ENCODE measurements at places on chromosomes 3 and 15.

- DNase-seq, result no peak
These were observed 626.5 kb upstream of the DPPA4 start for GRCh38 chr3:109963831-109964230.

- no peak for DNase-seq
These were observed 10.8 kb downstream of the TIPARP start for GRCh38 chr3:156685198-156685597.

- no peak for DNase-seq
These were observed 25.6 kb upstream of the FAM174B start for GRCh38 chr15:92681141-92681631.

GRCh38 chr3:111472556-111472955 lies 69.4 kb upstream of the CD96 start:
- DNase-seq, result no peak

DNA sequence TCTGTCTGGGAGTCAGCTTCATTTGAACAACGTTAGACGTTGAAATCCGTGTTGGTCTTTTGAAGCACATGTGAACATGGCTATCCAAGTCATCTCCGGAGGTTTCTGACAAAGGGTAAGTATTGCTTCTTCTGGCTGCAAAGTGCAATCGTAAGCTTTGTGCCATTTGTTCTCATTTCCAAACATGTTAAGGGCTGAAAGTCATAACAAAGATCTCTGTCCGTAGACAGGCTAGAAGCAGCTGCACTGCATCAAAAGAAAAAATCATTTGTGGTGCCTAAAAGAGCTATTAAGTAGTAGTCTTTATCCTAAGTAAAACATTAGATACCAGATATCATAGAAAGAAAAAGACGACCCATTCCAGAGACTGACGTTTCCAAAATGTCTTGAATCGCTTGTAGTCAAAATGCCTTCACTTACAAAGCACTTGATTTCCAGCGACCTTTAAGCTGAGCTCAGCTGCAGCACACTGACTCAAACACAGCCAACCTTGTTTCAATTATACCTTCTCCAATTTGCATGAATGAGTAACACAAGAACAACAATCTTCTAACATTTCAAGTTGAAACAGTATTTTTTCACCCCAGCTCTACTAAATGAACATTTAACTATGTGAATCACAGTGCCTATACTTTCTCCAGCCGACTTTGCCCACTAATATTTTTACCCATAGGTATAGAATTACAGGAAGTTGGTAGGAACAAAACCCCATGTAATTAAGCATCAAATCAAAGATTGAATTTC lies 76.6 kb downstream of the NEDD4 start:
- DNase-seq, result no peak

GRCh38 chr3:133644768-133645167 lies 17.0 kb downstream of the TOPBP1 start:
- DNase-seq, result no peak

DNA sequence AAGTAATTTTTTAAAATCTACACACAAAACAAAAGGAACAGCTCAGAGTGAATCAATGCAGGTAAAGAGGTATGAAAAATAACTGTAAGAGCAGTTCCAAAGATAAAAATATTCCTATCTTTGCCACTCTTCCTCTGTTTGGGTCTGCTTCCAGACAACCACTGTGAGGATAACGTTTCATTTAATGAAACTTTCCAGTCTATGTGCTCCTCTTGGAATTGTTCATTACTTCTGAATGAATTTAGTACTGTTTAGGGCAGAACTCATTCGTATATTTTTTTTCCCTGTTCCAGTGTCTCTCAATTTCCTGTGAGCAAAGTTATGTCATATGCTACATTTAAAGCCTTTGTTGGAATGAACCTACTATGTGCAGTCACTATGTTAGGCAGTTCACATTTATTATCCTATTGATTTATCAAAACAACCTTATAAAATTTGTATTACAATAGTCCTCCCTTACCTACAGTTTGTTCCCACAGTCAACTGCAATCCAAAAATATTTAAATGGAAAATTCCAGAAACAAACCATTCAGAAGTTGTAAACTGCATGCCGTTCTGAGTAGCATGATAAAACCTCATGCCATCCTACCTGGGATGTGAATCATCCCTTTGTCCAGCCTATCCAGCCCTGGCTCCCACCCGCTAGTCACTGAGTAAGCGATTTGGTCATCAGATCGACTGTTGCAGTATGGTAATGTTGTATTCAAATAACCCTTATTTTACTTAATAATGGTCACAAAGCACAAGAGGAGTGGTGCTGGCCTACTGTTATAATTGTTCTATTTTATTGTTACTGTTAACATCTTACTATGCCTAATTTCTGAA lies 98.1 kb downstream of the TMCC1 start:
- no peak for DNase-seq

DNA sequence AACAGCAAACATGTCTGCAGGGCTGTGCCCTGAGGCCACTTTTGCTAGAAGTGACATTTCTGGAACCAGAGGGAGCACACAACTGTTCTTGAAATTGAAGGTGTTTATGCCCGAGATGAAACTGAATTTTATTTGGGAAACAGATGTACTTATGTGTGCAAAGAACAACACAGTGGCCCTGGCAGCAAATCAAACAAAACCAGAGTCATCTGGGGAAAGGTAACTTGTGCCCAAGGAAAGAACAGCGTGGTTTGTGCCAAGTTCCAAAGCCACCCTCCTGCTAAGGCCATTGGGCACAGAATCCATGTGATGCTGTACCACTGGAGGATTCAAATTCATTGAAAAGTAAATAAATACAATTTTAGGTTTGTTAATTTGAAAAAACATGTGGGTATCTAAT lies 31.2 kb upstream of the RARRES1 start:
- DNase-seq, result no peak

GRCh38 chr15:75321711-75322110 lies 14.2 kb upstream of the COMMD4 start:
- no peak for DNase-seq

GRCh38 chr15:40960925-40961324 lies 7.7 kb downstream of the CHAC1 start:
- no peak for DNase-seq

DNA sequence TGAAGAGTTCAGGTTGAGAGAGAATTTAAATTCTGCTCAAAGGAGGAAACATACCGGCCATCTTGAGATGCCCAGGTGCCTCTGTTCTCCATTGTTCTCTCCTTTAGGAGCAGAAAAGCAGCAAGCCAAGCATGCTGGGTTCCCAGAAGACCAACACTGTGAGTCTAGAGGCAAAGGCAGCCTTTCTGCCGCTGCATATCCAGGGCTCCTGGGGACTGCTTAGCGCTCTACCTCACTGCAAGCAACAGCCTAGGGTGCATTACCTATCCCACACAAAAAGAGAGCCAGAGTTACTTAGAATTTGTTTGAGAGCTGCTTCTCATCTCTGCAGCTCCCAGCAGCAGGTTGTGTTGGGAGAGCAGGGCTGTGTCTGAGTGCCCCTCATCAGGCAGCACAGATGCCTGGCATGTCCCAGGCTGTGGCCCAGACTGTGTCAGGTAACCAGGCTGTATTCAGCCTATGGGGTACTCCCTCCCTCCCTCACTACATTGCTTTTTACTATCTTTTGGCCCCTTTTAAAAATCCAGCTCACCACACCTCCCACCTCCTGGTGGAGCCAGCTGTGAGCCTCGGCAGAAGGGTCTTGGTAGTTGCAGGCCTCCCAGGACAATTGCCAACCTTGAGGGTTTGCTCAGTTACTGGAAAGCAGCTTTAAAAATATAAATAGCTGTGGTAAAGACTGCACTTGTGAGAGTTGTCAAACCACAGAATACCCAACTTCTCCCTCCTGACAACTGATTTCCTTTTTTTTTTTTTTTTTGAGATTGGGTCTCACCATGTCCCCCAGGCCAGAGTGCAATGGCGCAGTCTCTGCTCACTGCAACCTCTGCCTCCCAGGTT lies 30.2 kb downstream of the BCL2L10 start:
- DNase-seq, result no peak

DNA sequence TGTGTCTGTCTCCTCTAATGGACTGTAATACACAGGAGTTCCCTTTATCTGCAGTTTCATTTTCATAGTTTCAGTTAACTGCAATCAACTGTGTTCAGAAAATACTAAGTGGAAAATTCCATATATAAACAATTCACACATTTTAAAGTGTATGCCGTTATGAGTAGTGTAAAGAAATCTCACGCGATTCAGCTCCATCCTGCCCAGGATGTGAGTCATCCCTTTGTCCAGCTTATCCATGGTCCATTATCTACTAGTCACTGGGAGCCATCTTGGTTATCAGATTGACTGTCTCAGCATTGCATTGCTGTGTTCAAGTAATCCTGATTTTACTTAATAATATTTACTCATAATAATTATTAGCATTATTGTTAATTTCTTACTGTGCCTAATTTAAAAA lies 14.5 kb downstream of the ZPLD1 start:
- no peak for DNase-seq

GRCh38 chr3:169103951-169104941 lies 559.3 kb downstream of the MECOM start:
- no peak for DNase-seq

GRCh38 chr15:47296881-47297280 lies 420.4 kb upstream of the SEMA6D start:
- DNase-seq, result no peak

GRCh38 chr3:107962946-107963345 lies 127.9 kb downstream of the CD47 start:
- no peak for DNase-seq

GRCh38 chr3:84974347-84974746 lies 15.6 kb downstream of the CADM2 start:
- DNase-seq, result no peak

DNA sequence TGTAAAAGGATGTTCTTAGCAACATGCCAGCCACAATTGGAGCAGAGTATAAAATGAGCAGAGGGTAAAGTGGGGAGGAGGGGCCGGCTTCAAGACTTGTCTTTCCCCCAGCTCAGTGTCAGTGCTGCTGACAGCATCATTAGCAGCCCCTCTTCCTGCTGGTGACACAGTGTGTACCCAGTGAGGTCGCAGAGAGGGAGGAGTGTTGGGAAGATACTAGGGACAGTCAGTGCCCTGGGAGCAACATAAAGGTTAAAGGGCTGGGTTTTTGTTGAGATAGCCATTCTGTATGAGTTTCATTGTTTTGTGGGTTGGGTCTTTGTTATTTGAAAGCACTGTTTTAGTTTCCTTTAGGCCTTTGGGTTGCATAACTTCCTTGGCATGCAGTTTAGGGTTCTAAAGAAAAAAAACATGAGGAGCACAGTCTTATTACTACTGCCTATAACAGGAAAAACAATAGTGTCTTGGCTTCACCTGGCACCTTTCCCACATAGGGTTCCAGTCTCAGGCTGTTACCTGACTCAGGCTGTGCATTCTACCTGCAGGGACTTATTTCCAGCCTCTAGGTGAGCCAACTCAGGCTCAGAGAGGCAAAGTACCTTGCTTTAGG lies 94.1 kb upstream of the SKOR1 start:
- no peak for DNase-seq

GRCh38 chr3:156816794-156817645 lies 9.1 kb upstream of the LEKR1 start:
- no peak for DNase-seq

GRCh38 chr3:72018343-72018984 lies 233.5 kb upstream of the PROK2 start:
- DNase-seq, result no peak

DNA sequence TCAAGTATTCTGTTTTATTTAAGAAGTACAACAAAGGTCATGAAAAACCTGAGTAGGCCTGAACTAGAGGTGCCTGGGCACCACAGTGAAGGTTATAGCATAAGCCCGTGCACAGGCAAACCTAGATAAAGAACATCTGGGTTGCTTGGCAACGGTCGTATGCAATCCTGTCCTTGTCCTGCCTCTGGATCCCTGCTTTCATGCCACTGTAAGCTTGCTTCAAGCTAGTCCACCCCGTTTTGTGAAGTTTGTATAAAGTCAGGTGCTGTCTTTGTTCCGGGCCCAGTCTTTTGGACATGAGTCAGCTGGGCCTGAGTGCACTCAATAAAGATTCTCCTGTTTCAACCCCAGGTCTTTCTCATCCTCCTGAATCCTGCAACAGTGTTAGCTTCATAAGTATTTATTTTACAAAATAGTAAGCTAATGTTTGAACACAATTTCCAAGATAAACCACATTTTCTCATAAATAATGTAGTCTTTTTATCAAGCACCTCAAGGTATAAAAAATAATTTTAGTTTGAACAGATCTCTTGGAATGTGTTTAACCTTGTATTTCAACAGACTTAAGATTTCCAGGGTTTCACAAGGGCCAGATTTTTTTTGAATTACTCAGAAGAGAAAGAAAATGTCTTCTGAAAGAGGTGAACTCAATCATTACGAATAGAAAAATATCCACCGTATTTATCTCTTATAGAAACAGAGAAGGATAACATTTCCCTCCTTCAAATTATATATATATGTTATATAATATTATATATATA lies 14.3 kb upstream of the SLC9C1 start:
- DNase-seq, result no peak

GRCh38 chr3:186599142-186599784 lies 13.6 kb upstream of the AHSG start:
- no peak for DNase-seq

DNA sequence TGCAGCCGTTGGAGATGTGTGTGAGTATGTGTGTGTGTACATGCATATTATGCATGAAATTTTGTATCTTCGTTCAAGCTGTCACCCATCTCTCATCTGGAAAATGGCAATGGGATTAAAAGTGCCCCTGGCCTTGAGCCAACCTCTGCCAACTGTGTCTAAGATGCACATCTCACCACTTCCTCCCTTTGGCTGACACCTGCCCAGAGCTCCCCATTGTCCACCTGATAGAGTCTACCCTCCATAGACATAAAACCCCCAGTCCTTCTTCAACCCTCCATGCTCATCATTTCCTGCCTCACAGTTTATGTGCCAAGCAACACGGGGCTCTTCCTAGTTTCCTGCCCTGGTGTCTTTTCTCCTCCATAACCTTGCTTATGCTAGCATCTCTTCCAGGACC lies 187.5 kb upstream of the HES1 start:
- no peak for DNase-seq

GRCh38 chr3:73848173-73848906 lies 223.6 kb upstream of the PDZRN3 start:
- DNase-seq, result no peak

- no peak for DNase-seq
These were observed 48.0 kb downstream of the LINGO1 start for GRCh38 chr15:77584691-77585090.

- no peak for DNase-seq
These were observed 33.1 kb upstream of the ALDH1L1 start for GRCh38 chr3:126213379-126214028.

- no peak for DNase-seq
These were observed 91.5 kb upstream of the PPP2R3A start for GRCh38 chr3:135874035-135874434.

GRCh38 chr3:171516765-171517164 lies 56.6 kb upstream of the TNIK start:
- no peak for DNase-seq
